Central memory CD4-positive, alpha-beta T cell (primary cell): ENCODE measurements at places on chromosomes 3 and 15.

- DNase-seq: no peak
Observed at GRCh38 chr3:13146643-13147143, 73.5 kb upstream of the IQSEC1 start.

DNA sequence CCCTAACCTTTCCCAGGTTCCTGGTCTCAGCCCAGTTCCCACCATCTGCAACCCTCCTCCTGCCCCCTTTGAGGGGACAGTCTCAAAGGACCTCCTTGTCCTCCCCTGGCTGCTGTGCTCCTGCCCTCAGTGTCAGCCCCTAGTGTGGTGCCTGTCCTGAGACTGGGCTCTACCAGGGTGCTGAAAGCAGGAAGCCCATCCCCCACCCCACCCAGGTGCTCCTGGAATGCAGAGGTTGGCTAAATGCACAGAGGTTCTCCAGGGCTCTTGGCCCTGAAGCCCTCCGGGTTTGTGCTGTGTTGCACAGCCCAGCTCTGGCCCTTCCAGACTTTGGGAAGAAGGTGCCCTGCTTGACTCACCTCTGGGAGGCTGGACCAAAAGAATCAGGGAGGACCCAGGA lies 21.8 kb downstream of the C3orf18 start:
- DNase-seq: no peak

DNA sequence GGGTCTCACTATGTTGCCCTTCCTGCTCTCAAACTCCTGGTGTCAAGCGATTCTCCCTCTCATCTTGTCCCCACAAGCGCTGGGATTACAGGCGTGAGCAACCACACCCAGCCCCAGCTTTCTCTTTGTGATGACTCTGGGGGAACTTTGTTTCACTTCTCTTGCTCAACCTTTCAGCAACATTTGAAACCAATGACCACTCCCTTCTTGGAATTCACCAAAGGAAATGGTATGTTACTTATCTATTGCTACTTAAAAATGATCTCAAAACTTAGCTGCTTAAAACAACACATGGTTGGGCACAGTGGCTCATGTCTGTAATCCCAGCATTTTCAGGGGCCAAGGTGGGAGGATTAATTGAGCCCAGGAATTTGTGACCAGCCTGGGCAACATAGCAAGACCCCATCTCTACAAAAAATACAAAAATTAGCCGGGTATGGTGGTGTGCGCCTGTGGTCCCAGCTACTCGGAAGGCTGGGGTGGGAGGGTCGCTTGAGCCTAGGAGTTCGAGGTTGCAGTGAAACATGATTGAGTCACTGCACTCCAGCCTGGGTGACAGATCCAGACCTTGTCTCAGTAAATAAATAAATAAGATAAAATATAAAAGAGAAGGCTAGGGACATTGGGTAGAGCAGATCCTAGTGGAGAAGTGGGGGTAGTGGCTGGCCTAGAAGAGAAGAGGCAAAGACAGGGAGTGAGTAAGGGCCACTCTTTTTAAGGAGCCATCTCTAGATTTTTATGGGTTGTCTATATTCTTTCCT lies 10.3 kb upstream of the COPG1 start:
- DNase-seq: no peak

- no peak for DNase-seq
Observed at GRCh38 chr3:124540550-124541211, 189.6 kb upstream of the UMPS start.

DNA sequence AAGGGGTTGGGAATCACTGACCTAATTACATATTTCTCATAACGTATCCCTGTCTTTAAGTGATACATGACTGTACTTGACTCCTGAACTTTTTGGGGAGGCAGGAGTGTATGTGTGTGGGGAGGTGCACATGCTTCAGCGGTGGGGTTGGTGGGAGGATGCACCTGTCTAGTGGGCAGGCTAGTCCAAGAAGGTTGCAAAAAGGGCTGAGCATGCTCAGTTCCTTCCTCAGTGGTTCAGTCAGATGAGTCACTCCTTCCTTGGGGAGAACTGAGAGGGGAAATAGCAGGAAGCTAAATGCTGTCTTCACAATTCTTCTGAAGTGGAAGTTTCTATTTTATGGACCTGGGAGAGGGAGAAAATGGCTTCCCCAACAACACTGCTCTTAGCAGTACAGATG lies 24.6 kb upstream of the AP4E1 start:
- no peak for DNase-seq

- DNase-seq: no peak
Observed at GRCh38 chr3:175149675-175150074, 290.5 kb downstream of the NAALADL2 start.

DNA sequence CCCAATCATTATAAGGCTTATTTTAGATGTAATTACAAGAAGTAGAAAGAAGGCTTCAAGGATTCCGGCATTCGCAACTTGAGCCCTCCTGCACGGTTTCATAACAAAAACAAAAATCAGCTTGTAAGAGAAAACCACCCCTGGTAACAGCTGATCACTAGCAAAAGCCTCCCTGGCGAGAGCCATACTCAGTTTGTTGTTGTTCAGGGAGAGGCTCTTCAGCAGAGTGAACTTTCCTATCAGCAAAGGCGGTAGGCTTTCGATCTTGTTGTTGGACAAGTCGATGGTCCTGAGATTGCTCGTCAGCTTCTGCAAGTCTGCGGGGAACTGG lies 710 bp downstream of the LRRC57 start:
- DNase-seq: no peak

DNA sequence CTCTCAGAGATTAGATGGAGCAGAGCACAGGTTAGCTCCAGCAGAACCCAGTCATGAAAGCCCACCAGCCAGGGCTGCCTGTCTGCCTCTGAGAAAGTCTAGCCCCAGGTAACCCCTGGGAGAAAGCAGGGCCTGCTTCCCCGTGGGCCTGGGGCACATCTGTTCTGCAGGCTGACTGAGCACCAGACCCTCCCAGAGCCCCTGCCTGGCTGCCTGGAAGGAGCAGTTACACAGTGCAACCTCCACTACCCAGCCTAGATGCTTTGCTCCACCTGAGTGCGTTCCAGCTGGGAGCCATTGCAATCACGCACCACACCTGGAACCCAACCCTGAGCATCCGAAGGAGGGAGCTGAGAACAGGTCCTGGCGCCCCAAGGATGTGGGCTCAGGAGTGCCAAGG lies 24.7 kb upstream of the OR5K4 start:
- no peak for DNase-seq

GRCh38 chr15:98592136-98592535 lies 56.2 kb upstream of the IGF1R start:
- no peak for DNase-seq

DNA sequence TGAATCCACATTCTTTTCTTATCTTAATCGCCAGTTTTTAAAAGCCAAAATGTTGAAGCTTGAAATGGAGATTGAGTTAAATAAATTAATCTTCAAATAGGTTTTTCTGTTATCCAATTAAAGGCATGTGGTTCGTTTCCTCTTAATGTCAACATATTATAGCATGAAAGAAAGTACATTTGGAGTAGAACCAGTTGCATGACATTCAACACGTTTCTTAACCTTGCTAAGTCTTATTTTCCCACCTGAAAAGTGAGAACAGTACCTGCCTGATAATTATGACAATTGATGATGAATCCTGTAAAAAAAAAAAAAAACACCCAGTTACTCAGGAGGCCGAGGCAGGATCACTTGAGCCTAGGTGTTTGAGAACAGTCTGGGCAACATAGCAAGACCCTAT lies 29.3 kb downstream of the PIAS1 start:
- no peak for DNase-seq

DNA sequence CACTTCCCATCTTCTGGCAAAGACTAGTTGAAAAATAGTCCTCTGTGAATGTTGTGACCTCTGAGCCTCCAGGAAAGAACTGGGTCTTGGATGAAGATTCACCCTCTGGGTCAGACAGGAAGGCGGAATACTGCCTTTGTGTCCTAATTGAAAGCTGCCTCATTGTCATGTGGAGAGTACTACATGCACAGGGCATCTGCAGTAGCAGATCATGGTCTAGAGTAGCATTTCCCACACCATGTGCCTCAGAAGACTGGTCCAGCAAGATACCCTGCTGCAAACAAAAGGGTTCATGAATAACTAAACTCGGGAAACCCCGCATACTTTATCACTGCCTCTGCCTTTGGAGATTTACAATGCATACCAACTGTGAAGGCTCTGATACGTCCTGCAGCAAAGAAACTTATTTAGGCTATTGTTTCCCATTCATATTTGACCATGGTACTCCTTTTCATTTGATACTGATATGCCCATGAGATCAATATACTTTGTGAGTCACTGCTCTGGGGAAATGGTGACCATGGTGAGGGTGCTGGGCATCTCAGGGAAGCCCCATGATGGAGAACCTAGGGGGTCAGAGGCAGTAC lies 22.7 kb downstream of the IRAK2 start:
- DNase-seq: no peak

GRCh38 chr3:11757441-11757875 lies 89.2 kb downstream of the TAMM41 start:
- no peak for DNase-seq

DNA sequence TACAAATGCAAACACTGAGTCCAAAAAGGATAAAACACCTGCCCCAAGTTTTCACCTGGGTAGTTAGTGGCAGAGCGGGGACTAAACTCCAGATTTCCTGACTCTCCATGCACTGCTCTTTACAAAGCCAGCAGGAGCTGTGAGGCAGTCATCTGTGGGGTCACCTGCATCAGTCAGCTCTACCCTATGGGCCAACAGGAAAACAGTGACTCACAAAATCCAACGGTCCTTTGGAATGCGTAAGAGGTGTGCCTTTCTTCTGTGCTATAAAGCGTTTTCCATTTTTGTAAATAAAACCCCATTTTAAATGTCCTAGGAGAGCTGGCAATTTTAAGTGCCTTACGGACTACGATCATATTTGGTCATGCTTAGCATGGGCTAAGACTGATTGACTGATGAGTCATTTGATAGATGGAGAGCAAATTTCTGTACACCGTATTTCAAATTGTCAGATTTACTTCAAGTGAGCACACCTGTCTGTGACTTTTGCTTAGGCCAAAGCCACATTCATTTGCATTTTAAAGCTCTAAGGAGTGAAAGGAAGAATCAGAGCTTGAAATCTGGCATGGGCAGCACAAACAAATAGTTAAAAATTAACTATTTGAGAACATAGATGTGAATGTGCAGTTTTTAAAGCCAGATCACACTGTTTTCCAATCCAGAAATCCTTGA lies 4.4 kb upstream of the COL8A1 start:
- DNase-seq: no peak

DNA sequence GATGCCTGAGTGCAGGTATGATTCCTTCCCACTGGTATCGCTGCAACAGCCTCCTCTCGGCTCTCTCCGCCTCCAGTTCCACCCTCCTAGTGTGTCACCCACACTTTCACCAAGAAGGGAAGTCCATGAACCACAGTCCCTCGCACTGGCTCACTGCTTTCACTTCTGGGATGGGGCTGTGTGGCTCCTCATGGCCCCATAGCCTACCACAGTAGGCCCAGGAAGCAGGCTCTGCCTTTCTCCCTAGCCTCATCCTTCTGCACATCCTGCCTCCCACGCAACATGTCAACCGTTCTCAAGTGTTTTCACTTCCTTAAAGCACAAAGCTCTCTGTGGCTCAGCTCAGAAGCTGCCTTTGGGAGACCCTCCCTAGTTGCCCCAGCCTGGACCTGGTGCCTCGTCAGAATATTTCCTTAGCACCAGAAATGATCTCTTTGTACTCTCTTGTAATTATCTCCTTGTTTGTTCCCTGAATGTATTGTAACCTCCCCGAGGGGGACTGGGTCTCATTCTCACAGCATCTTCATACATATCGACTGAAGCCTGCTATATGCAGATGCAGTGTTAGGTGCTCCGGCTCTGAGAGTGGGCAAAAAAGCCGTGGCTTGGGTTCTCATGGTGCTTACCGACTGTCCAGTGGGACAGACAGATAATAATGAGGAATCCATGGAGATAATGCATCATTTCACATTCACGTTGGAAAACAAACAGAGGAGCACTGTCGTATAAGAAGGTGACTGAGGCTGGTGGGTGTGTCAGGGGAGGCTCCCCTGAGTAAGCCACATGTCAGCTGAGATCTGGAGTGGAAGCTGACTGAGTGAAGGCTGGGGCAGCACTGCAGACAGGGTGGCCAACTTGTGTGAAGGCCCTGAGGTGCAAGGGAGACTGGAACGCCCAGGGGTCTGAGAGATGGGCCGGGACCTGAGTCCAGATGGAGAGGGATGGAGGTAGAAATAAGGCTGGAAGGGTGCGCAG lies 107.1 kb downstream of the DGKG start:
- DNase-seq: no peak

- DNase-seq: no peak
Observed at GRCh38 chr3:23153436-23153835, 49.7 kb upstream of the UBE2E2 start.

DNA sequence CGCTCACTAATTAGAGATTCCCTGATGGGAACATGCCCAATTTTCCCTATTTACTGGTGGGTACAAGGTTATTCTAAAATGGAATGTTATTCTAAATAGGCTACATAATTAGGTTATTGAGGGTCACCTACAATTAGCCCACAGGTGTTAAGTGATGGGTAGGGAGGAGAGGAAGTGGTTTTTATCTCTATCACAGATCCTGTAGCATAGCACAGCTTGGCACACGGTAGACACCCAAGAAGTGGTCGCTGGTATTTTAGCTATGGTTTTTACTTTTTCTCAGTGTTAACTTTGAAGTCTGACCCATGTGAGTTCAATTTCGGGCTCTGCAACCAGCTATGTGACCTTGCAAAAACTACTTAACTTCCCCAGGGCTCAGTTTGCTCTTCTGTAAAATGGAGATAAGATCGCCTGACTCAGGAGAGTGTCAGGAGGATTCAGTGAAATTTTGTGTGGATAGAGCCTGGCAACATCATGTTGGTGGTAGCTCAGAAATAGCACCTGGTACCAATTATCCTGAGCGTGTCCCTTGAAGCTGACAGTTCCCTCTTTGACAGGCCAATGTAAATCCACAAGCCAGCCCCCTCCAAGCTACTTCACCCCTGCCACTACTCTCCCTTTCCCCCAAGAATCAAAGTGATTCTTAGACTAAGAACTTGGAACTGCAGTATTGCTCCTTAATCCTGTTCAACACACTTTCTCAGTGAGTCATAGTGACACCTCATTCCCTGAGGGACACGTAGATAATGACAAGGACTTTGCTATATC lies 8.7 kb upstream of the LMCD1 start:
- DNase-seq: no peak

DNA sequence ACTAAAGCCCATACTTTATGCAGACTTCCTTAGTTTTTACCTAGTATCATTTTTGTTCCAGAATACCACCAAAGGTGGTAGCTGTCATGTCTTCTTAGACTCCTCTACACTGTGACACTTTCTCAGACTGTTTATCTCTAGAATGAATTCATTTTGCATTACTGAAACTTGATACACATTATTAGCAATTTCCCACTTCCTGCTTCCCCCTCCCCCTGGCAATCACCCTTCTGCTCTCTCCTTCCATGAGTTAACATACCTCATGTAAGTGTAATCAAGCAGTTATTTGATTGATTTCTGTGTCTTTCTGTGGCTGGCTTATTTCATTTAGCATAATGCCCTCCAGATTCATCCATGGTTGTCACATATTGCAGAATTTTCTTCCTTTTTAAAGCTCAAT lies 204.9 kb downstream of the STAG1 start:
- no peak for DNase-seq

GRCh38 chr3:36488077-36488789 lies 107.9 kb downstream of the STAC start:
- no peak for DNase-seq
